ENCODE measurements at places on chromosomes 7 and 10.

DNA sequence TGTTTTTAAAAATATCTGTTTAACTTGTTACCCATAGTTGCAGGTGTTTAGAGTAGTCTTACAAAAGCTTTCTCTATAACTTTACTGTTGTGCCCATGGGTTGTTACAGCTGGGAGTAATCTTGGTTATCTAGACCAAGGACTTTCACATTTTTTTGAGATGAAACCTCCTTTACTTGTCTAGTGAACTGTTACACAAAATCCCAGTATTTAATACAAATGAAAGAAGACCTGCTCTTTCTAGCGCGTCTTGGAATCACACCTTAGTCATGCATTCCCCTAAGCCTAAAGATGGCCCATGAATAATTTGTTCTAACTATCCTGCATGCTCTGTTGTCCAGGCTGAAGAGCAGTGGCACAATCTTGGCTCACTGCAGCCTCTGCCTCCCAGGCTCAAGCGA is 38.0 kb downstream of the CSGALNACT2 start:
- DNase-seq: no peak

DNA sequence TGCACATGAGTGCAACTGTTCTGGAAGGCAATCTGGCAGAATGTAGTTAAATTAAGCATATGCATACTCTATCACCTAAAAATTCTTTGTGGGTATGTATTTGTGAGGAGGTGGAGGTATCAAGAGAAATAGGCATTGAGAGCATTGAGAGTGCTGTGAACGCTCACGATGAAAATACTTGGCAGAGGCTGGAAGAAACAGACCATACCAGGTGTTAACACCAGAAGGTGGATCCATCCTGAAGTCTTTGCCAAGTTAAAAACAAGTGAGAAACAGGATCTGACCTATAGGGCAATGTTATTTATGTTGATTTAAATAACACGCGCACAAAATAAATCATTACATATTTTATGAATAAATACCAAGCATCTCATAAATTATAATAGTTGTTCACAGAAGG is 311.6 kb downstream of the PCLO start:
- DNase-seq: no peak

- no peak for DNase-seq
Measured at GRCh38 chr10:43114743-43115611, 23.3 kb upstream of the CSGALNACT2 start.

GRCh38 chr10:48404646-48405045 is 98.2 kb downstream of the MAPK8 start:
- DNase-seq: no peak

- no peak for DNase-seq
Measured at GRCh38 chr10:27611236-27611635, 107.1 kb downstream of the RAB18 start.

DNA sequence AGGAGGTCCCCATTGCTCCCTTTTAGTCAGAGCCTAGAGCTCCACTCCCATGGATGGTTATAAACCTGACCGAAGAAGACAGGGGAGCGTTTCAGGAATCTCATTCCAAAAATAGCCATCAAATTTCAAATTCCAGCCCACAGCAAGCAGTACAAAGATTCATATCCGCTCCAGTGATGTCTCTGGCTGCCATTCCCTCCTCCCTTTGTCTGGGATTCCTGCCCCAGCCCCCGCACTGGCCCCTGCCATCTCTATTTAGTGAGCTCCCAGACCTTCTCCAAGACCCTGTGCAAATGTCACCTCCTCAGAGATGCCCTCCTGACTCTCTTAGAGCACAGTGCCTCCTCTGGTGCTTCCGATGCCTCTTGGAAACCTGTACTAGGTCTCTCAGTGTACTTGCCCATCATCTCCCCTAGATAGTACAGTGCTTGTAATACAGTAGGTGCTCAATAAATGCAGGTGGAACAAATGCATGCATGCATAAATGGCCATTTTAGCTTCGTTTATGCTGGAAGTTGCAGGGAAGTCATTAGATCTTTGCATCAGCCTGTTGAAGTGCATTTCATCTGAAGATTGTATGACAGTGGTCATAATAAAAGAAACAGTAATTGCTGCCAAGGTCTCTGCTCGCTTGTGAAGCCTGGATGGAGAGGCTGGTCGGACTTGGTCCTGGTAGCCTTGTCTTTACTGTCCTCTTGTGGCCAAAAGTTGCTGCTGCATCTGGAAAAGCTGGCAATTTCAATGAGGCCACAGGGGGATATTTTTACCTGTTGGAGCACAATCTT is 32.0 kb upstream of the HABP2 start:
- peak; percentile 65 for DNase-seq

DNA sequence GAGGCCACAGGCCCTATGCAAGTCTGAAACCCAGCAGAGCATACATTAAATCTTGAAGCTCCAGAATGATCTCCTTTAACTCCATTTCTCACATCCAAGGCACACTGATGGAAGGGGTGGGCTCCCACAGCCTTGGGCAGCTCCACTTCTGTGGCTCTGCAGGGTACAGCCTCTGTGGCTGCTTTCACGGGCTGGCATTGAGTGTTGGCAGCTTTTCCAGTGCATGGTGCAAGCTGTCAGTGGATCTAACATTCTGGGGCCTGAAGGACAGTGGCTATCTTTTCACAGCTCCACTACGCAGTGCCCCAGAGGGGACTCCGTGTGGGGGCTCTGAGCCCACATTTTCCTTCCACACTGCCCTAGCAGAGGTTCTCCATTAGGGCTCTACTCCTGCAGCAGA is 265.7 kb upstream of the MAGI2 start:
- DNase-seq: no peak

GRCh38 chr10:80890146-80890545 is 352.4 kb downstream of the SH2D4B start:
- DNase-seq: no peak

DNA sequence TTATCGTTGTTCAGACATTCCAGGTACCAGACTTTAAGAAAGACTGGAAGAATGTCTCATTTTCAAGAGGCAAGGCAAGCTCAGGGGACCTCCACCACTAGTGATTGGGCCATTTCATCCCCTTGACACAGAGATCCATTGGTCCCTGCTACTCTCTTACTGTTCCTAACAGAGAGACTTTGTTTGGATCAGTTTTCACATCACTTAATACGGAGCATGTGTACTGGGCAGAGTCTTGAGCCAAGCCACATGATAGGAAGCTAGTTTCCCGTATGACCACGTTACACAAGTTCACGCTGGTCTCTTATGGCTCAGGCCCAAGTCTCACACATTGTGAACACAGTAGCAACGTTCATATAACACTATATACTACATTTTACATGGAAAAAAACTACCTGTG is 269.9 kb downstream of the BAMBI start:
- DNase-seq: no peak

GRCh38 chr10:21183025-21183424 is 285.9 kb upstream of the NEBL start:
- DNase-seq: no peak

DNA sequence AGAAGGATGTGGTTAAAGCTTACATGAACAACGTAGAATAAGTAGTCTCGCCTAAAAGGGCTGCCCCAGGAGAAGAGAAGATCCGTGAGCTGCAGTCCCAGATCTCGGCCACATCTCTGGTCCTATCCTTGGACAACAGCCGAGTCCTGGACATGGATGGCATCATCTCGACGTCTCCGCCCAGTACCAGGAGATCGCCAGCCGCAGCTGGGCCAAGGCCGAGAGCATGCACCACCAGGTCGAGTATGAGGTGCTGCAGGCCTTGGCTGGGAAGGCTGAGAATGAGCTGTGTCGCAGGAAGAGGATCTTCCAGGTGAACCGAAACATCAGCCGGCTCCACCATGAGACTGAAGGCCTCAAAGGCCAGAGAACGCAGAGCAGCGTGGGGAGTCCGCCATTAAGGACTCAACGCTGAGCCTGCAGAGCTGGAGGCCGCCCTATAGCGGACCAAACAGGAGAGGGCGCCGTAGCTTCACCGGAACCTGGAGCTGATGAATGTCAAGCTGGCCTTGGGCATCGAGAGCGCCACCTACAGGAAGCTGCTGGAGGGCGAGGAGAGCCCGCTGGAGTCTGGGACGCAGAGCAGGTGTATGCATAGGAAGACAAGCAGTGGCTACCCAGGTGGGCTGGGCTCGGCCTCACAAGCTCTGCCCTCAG is 22.2 kb downstream of the LIPK start:
- DNase-seq: peak; percentile 2

DNA sequence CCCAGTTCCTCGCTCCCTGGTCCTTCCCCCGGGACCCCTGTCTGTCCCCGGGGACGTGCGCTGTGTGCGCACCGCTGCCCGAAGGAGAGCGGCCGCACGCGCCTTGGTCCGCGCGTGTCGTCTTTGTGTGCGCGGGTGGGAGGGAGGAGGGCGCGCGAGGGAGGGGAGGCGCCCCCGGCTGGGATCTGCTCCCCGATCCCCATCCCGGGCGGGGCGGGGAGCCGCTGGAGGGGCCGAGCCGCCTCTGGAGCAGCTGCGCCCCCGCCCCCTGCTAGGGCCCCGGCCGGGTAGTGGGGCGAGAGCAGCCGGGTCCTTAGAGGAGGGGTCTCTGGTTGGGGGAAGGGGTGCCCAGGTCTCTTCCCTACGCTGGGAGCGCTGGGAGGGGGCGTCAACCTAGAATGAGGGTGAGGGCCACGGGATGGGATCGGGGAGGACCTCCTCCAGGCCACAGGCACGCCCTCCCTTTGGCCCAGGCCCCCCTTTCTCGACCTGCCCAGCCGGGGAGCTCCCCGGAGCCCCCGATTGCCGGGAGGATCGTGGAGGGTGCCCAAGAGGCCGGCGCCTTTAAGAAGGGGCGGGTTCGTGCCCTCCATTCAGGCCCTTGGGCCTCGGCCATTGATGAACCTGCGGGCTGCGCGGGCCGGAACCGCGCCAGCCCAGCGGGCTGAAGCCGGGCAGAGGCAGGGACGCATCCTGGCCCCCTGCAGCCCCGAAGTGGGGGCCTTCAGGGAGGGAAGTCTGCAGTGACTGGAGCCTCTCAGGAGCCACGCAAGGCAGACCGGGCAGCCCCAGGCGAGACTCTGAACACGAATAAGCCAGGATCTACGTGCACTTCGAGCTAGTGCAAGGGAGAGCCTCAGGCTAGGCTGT is 678 bp downstream of the SH2B2 start:
- DNase-seq: peak; percentile 70

- no peak for DNase-seq
Measured at GRCh38 chr10:126497672-126498071, 109.4 kb upstream of the ADAM12 start.

GRCh38 chr10:48976196-48976595 is 36.6 kb upstream of the LRRC18 start:
- DNase-seq: peak; percentile 0

DNA sequence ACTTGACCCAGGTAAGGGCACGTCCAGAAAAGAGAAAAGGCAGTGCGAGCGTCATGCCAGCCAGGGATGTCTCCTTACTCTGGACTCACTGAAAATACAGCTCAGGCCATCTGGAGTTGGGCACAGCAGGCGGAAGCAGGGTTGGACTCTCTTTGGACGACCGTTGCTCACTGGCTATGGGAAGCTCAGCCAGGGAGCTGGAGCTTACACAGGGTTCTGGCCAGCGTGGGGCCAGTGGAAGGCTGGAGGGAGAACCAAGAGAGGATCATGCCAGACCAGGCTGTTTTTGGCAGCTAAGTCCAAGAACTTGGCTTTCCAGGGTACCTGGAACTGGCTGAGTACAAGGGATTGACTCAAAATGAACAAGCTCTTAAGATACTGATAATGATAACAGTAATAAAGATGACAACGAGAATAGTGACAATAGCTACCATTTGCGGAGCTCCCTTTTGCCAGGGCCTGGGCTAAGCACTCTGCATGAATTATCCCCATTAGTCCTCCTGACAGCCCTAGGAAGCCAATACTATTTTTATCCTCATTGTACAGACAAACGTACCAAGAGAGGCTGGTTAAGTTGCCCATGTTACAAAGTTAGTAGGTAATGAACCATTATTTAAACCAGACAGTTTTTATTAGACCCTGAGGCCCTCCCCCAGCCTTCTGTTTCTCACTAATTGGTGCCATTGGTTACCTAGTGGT is 177.6 kb downstream of the PTPN20 start:
- DNase-seq: no peak

DNA sequence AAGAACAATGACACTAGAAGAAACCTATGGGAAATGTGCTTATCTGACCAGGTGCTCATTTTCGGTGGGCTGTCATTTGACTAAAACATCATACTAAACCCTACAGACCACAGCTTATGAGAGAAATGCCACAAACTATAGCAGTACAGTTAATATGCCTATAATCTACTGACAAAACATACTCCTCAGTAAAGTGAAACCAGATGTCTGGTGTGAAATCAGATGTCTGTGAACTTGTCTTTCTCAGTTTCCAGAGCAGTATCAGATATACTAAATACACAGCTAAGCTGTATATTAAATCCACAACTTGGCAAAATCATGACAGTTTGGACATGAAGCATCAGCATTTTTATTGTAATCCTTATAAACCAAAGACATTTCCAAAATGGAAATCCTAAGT is 3.3 kb downstream of the IMMP2L start:
- no peak for DNase-seq

- DNase-seq: no peak
Measured at GRCh38 chr7:158051776-158052175, 535.8 kb downstream of the PTPRN2 start.

DNA sequence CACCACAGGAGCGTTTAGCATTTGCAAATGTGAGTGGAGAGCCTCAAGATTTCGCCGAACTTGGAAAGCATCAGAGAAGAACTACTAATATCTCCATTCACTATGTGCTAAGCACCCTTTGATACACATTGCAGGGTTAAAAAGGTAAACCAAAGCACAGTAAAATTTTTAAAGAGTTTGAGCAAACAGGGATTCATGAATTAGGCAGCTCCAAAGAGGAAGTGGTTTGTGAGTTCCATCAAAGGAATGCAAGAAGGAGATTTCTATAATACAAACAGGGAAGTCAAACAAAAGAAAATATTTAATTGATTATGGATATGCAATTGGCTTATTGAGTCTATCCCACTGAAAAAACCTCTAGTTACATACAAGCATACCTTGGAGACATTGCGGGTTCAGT is 81.1 kb upstream of the TMEM72 start:
- DNase-seq: no peak

DNA sequence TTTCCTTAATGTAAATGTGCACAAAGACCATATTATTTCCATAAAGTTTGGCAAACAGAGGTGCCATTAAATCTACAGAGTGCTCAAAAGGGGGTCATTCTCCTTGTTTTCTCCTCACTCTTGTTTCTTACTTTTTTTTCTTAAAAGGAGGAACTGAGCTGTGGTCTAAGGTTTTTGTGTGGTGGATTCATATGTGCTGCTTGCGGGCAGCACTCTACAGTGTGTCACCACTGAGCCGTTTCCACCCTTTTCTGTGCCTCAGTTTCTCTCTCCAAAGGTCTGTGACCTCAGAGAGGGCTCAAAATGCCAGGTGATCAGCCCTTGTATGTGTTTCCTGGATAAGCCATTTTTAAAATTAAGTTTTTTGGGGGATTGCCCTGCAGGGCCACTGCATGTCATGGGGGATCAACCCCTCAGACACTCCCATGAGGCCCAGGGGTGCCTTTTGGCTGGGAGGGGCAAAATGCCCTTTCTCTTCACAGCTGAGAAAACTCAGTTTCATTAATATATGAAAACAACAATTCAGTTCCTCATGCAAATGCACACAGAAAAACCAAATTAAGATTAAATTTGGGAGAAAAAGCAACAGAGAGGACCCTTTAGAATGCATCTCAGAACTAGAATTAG is 56.9 kb upstream of the VOPP1 start:
- no peak for DNase-seq
